ENCODE measurements at places on chromosomes 12 and 14. TPM values are rescaled to one million over a fixed set of nuclear protein-coding genes. Genes with fewer than 3 reads are reported as not detected.

The SIRT4 gene
- total RNA-seq = 10.2 TPM

DNA sequence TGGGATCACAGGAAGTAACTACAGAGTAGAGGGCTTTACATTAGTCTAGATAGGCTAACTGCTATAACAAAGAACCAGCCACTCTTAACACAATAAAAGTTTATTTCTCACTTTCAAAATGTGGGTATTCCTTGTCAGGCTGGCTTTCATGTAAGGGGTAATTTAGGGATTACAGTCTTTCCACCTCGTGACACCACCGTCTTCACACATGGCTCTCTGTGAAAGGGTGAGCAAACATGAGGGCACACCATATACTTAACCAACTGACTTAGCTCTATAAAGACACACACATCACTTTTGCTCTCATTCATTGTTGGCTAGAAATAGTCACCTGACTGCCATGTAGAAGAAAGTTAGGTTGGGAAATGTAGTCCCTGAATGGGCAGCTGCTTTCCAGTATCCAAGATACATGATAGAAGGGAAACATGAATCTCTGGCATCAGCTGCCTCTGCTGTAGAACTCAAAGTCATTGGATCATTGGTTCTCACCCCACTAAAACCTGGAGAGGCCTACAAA, 66.1 kb upstream of the CRY1 start:
- no peak for DNase-seq

The CLEC6A gene
- total RNA-seq = not detected

The BATF gene
- total RNA-seq = 0.74 TPM

DNA sequence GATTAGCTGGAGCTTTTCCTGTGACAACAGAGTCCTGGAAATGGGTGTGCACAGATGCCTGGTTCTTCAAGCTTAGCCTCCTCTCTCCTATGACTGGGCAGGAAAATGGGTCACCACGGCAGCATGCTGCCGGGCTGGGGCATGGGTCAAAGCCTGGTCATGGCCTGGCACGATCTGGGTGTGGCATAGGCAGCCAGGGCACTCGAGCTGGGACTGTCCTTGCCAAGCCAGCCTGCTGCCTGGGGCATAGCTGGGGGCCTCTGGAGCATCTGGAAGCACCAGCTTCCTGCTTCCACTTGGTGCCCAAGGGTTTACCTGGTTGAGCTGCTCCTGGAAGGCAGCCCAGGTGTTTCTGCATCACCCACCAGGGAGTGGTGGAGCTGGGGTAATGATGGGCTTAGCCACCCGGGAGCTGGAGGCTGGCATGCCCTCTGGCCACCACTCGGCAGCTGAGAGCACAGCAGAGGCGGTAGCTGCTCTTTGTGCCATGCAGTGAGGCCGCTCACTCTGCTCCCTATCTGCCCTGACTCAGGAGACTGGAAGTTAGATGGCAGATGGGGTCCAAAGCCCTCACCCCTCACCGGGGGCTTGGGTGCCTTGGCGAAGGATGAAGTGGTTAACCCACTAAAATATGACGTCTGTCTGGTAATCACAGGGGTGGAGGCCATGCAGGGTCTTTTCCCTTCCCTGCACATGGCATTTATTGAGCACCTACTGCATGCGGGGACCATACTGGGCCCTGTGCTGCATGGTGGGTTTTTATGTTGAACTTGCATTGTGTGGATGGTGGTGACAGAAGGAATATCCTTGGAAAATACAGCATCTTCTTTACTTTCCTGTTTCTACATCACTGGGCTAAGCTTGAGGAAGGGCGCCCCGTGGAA, 1.7 kb downstream of the OTUB2 start:
- no peak for DNase-seq

The CAPZA3 gene
- total RNA-seq = not detected

DNA sequence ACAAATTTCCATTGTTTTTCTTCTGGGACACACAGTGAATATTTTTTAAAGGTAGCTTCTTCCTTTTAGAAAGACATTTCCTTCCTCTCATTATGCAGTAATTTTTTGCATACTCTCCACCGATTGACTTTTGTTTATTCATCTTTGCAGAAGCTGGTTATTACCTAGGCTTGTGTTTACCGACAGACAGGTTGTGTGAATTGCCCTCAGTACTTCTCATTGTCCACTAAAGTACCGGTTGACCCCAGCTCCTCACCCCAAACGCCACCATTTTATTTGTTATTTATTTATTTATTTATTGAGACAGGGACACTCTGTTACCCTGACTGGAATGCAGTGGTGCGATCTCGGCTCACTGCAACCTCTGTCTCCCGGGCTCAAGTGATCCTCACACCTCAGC, 63.4 kb upstream of the MYL2 start:
- DNase-seq = no peak

- no peak for DNase-seq
Measured at GRCh38 chr12:62347922-62348650, 87.9 kb downstream of the USP15 start.

The RPGRIP1 gene
- 0.52 TPM for total RNA-seq

The TIMELESS gene
- total RNA-seq = 2.0 TPM

DNA sequence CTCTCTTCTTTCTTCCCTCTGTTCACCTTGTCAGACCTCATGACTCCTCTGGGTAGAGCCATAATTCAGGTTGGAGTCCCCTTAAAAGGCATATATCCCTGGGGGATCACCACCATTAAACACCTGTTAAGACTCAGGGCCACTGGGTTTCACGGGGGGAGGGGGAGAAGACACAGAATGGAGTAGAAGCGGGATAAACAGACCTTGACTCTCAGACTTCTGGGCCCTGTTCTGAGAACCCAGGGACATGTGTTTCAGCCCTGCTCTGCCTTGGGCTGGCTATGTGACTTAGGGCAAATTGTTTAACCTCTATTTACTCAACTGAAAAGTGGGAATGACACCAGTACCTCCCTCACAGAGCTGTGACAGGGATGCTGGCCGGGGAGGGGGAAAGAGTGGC, 4.6 kb downstream of the CDH24 start:
- DNase-seq = no peak

DNA sequence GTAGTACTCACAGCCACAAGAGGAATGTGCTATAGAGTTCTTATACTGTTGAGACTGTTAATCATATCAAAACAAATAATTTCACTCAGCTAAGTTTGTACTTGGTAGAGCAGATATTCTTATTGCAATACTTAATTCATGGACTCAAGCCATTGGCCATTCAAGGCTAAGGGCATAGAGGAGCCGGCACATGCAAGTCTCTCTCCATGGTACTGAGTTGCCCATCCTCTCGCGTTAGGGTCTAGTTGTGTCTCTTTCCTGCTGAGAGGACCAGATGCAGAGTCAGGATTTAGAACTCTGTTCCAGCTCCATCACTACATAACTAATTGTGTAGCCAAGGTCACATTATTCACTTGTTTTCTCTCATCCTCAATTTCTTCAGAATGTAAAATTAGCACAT, 14.4 kb upstream of the TUNAR start:
- no peak for DNase-seq

The DPF3 gene
- 28.7 TPM for total RNA-seq

GRCh38 chr12:109810954-109811623, 22.1 kb downstream of the TRPV4 start:
- DNase-seq = no peak

DNA sequence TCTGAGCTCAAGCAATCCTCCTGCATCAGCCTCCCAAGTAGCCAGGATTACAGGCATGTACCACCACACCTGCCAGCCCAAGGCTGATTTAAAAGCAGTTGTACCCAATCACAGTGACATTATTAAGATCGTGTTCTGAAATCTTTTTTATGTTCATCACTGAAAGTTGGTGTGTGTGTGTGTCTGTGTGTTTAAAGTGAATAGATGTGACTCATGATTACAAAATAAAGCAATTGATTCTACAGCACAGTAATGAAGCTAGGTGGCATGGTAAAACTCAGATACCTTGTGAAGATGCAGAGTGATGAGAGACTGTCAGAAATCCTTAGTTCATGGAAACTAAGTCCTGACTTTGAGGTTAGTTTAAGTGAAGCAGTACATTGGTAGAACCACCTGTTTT, 74.2 kb upstream of the ATP2B1 start:
- no peak for DNase-seq

The WDR89 gene
- total RNA-seq = 6.5 TPM

GRCh38 chr14:76830556-76830955, 4.3 kb downstream of the LRRC74A start:
- DNase-seq = no peak

The MYO1H gene
- 0.52 TPM for total RNA-seq

- DNase-seq = no peak
Measured at GRCh38 chr12:11108862-11109261, 16.7 kb upstream of the TAS2R43 start.

DNA sequence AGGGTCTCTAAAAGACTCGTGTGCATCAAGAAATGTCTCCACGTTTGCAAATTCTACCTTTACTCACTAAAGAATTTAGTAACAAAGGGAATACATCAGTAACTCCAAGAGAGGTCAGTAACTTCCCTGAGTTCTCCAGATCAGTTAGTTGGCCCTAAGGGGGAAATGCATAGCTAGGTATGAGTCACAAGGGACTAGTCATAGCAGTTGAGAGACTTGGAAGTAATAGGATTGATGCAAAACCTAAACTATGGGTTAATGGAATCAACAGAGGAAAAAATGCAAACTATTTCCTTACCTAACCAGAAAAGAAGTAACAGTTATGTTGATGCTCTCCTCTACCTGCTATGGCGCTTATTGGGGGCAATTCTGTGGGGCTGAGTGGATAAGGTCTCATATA, 148.8 kb upstream of the GARIN6 start:
- DNase-seq = no peak

DNA sequence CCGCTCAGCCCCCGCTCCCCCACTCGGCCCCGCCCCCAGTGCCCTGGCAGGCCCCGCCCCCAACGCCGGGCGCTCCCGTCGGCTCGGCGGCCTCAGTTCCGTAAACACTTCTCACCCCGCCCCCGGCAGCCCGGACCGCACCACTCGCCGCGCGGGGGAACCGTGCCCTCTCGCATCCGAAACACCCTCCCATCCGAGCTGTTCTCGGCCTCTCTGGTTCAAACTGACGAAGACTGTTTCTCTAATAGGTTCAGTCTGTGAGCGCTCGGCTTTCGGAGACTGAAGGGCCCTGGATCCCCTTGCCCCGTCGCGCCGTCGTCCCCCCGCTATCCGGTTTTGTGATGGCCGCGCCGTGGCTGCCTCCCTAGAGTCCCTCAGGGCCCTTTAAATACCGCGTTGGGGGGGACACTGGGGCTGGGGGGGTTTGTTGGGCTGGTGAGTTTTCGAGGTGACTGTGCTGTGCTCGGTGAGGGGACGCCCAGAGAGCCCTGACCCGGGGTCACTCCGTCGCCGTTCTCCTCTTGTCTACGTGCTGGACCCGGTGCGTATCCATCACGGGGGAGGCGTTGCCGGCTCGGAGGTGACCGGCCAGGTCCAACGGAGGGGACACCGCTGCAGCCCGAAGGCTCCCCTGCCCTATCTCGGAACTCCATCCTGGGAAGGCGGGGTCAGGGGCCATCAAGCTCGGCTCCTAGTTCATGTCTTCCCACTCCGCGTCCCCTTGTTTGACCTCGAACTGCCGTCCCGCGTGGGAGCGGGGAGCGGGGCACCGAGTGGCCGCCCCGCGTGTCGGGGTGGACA, at the start of gene TCP11L2:
TCP11L2 (plus strand) TSS at position 333 of the 801 bp plus-strand sequence. CDS start 8,343 bp downstream, outside the sequence.
- DNase-seq = peak; percentile 94

DNA sequence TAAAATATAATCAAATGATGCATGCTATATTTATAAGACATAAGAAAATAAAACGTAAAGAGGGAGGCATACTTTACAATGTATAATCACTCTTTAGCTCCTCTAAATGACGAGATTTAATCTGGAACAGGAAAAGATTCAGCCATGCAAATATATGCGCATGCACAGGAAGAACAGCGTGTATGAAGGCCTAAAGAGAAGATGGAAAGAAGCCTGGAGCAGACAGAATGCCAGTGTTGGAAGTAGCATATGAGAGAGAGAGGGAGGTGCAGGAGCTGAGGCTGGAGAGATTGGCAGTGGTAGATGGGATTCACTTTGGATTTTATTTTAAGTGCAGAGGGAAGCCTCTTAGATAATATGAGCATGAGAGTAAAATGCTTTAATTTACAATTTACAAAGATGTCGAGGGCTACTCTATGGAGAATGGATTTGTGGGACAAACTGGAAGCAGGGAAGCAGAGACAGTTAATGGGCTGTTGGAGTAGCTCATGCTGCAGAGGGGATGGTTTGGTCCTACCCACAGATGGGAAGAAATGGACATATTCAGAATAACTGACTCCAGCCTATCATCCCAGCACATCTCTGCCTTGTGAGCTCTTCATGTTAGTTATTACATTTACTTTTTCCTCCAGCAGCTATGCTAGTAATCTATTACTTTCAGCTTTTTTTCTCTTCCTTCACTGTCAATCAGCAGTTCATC, 411.1 kb downstream of the TMTC2 start:
- no peak for DNase-seq

DNA sequence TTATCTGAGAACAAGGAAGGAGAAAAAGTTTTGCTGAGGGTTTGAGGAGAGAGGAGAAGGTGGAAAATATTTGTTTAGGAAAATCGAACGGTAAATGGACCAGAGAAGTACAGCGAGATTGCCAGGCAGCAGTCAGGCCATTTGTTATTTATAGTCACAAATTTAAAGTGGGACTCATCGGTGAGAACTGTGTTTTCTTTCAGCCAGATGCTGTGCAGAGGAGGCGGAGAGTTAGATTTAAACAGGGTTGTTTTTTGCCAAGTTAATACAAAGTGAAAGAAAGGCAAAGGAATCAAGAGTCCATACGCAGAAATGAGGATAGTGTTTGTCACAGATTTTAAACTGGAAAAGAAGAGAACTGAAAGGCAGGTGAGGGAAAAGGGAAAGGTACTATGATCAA, 200.6 kb upstream of the CNOT2 start:
- no peak for DNase-seq

GRCh38 chr12:40907115-40907527, 214.9 kb downstream of the CNTN1 start:
- no peak for DNase-seq

The TAMALIN gene
- total RNA-seq = 22.2 TPM

DNA sequence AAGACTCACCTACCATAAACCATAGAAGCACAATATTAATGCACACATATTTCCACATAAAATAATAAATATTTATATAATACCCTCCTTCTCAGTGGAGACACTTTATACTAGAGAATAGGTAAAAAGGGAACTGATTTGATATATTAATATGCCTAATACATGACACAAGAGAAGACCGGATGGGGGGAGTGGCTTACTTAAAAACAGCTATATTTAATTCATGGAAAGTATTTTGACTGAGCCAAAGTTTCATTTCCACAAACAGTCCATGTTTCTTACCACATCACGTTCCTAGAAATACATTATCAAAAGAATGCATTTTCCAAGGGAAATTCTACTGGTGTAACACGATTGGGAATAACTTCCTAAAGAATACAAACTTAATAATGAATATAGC, 63.4 kb downstream of the ITPR2 start:
- DNase-seq = no peak

GRCh38 chr12:68405343-68405781, 73.2 kb upstream of the MDM1 start:
- no peak for DNase-seq

GRCh38 chr14:105214324-105214915, 33.3 kb upstream of the NUDT14 start:
- no peak for DNase-seq

DNA sequence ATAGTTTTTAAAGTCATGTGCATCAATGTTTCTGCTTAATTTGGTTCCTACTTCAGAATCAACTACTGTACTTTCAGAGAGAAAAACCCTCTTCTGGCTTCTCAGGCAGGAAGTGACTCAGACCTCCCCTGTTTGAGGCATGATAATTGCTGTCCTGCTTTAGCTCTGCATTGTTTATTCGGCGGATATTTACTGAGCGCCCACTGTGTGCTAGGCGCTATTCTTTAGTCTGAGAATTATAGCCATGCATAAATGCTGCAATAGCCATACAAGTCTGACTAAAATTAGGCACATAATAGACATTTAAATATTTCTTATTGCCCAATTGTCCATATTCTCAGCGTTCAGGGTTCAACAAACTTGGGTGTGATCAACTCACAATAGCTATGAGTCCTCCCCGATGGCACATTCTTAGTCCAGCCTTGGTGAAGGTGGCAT, 6.1 kb upstream of the AMIGO2 start:
- no peak for DNase-seq

All from left ventricle myocardium superior (tissue), 1 donor.